HEK293T (cell line): ENCODE measurements at places on chromosomes 11 and 22.

- DNase-seq = no peak
Observed at GRCh38 chr11:9905501-9905951, 241.6 kb downstream of the SWAP70 start.

- no peak for DNase-seq
Observed at GRCh38 chr11:134841411-134841810, 429.4 kb upstream of the B3GAT1 start.

DNA sequence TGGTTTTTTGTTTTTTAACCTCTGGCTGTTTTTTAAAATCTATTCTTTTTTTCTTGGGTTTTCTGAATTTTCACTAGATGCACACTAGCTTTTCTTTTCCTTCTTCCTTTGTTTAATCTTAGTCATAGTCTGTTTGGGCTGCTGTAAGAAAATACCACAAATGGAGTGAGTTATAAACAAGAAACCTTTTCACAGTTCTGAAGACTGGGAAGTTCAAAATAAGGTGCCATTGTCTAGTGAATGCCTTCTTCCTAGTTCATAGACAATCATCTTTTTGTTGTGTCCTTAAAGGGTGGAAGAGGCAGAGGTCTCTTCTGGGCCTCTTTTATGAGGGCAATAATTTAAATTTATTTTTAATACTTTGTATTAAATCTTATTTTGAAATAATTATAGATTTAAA lies 532.9 kb upstream of the ANO5 start:
- no peak for DNase-seq

DNA sequence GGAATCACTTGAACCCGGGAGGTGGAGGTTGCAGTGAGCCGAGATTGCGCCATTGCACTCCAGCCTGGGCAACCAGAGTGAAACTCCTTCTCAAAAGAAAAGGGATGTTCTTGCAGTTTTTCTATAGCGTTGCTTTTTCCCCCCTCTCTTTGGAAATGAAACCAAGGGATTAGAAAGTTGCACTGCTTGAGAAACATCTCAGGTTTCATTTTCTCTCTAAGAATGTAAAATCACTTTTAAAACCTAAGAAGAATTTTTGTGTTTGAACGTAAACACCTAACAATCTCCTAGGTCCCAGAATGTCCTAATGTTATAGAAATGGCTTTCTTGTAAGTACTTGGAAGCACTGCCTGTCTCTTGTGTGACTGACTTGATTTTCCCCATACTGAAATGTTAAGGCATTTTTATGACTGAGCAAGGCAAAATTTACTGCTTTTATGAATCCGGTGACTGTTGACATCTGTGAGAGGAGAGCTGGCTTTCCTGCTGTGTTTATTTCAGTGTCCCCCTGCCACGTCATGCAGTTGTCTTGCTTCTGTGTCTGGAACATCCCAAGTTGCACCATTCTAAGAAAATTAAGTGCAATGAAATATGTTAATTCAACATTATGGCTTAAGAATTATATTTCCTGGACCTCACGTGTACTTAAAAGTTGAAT lies 37.7 kb downstream of the NF2 start:
- peak; percentile 71 for DNase-seq

GRCh38 chr22:47095395-47096122 lies 333.1 kb downstream of the TBC1D22A start:
- no peak for DNase-seq

GRCh38 chr22:45246060-45246985 lies 5.6 kb upstream of the KIAA0930 start:
- no peak for DNase-seq

GRCh38 chr22:38468443-38469305 lies 778 bp downstream of the KDELR3 start:
- peak; percentile 76 for DNase-seq

DNA sequence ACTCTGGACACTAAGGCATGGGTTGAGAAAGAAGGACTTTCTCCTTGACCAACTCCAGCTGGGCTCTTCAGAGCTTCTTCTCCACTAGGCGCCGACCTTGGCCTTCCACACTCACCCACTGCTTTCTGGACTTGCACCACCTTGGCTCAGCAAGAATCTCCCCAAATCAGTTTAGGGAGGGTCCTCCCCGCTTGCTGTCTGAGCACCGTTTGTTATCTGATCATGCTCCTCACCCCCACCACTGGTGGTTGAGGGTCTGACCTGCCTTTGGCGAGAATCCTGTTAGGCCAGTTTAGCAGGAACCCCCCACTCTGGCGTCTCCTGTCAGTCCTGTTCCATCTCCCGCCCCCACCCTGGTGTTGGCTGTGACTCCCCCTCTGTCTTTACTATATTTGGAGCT lies 10.4 kb downstream of the APOL2 start:
- no peak for DNase-seq

- DNase-seq = no peak
Observed at GRCh38 chr22:28604966-28605761, 74.5 kb downstream of the TTC28 start.

GRCh38 chr11:4393858-4394223 lies 339 bp upstream of the TRIM21 start:
- DNase-seq = no peak

GRCh38 chr11:5524756-5525155 lies 8.3 kb upstream of the UBQLNL start:
- DNase-seq = no peak

DNA sequence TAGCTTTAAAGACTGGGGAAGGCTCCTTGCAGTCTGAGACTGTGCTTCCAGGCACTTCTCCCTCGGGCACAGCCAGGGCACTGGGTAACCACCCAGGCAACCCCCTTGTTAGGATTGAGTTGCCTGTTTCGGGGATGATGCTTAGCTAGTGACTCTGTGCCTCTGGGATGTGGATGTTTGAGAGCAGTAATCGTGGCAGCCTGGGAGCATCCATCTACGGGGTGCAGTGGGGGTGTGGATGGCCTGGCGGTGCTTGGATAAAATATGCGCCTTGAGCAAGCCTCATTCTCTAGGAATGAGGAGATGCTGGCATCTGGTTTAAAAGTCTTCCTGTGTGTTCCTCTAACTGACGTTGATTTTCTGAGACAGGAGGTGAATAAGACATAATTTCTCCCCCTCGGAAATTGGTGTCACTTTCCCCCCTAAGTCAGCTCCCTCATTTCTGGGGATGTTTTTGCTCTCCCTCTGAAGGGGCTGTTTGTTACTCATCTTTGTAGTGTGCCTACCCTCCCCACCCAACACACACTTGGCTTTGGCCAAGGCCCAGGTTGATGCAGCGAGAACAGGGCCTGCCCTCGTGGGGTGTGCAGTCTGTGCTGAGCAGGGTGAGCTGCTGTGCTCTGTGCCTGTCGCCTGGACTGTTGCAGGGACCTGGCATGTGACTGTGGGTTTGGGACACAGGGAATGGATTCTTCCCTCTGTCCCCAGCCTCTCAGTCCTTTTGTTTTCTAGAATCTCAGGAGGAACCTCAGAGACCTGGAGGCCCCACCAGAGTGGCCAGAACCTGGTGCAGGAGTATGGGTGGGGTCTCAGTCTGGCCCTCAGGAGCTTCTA lies 2.0 kb downstream of the GNAZ start:
- no peak for DNase-seq

GRCh38 chr22:43226377-43227238 lies 39.7 kb upstream of the TTLL12 start:
- peak; percentile 18 for DNase-seq

- DNase-seq = no peak
Observed at GRCh38 chr11:77548552-77549445, 41.0 kb upstream of the AQP11 start.

DNA sequence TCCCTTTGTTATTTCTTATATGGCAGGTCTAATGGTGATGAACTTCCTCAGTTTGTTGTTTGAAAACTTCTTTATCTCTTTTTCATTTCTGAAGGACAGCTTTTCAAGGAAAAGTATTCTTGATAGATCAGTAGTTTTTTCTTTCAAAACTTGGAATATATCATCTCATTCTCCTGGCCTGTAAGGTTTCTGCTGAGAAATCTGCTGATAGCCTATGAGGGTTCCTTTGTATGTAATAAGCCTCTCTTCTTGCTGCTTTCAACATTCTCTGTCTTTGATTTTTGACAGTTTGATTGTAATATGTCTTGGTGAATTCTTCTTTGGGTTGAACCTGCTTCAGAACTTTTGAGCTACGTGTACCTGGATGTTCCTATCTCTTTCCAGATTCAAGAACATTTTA lies 46.0 kb downstream of the PIWIL4 start:
- no peak for DNase-seq

DNA sequence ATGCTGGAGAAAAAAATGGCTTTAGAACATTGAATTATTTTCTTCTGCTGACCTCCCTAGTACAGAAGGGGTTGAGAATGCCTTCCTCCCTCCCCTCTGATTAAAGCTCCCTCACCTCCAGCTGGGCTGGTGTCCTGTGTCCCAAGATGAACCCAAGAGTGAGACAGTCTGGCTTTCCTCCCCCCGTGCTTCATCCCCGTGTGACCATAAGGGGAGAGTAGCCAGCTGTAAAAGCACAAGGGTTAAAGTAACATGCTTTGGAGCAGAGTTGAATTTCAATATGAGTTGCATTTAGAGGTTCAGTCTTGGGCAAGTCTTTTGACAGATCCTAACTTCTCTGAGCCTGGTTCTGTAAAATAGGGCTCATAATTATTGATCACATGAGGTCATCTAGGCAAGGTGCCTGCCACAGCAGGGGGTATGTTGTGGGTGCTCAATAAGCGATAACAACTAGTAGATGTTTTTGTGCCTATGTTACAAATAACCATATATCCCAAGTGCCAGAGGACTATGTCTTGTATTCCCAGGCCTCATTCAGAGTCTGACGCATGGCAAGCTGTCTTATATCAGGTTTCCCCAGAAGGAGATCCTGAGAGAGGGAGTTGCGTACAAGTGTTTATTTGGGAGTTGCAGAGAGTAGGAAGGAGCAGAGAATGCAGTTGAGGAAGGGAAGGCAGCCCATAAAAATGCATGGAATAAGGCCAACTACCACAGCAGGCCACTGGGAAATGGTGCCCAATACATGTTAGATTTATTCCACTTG lies 4.1 kb downstream of the PRG2 start:
- DNase-seq = no peak

- DNase-seq = no peak
Observed at GRCh38 chr11:119683783-119684182, 45.2 kb downstream of the NECTIN1 start.

- no peak for DNase-seq
Observed at GRCh38 chr22:45620706-45621105, 50.9 kb upstream of the ATXN10 start.

DNA sequence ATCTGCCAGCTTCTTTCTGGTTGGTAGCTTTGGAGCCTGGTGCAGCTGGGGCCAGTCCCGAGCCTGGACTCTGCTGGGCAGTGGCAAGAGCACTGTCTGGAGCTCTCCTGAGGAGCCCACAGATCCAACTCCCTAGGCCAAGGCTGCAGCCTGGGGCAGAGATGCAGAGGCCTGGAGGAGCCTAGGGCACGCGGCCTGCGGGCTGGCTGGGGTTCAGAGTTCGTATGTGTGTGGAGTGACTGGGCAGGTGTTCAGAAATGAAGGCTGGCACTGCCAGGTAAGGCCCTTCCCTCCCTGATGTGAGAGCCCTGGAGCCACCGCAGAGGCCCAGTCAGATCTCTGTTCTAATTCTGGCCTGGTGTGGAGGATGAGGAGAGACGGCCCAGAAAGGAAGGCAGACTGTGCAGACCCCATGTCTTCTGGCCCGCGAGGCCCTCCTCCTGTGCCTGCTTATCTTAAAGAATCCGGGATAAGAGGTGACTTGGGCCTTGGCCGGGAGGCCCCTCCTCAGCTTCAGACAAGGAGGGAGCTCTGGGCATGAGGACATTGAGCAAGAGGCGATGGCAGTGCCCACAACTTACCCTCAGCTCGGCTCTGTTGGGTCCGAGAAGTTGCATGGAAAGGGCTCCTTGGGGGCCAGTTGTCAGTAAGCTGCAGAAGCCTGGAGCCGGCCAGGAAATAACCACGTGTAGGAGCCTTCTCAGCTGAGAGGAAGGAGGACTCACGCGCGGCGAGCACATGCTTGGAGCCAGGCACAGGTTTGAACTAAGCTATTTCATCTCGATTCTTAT lies 62.2 kb upstream of the B3GAT1 start:
- DNase-seq = no peak

- no peak for DNase-seq
Observed at GRCh38 chr11:93512949-93513667, 30.1 kb downstream of the SMCO4 start.

GRCh38 chr11:11210446-11210845 lies 142.6 kb downstream of the CSNK2A3 start:
- no peak for DNase-seq

GRCh38 chr11:72078477-72078876 lies 1.9 kb downstream of the NUMA1 start:
- DNase-seq = no peak

DNA sequence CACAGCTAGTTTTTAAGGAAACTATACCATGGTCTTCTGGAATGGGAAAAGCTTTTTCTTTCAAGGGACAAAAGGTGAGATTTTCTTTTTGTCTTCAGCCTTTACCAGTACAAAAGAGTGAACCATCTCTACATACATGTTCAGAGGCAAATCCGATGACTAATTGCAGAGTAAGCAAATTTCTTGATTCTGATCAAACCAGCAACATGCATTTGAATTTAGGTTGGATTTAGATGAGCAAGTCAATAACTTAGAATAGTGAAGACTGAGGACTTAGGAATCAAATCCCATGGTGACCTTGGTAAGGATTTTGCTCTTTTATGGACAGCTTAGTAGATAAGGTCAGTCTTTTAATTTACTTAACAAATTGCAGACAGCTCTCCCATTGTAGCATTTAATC lies 65.9 kb upstream of the BLID start:
- no peak for DNase-seq

DNA sequence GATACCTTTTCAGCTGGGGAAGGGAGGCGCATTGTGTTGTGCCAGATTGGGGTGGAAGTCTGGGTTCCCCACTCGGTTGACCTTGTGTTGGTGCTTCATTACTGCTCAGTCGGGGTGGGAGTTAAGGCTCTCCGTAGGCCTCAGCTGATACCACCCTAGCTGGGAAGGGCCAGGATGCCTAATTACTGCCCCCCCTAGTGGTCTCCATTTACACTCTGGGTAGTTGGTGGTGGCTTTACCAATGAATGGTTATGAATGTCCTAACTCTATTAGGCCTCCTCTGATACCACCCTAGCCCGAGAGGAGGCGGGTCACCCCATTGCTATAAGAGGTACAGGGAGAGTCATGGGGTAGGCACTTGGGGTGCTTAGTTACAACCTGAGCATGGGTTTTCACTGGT lies 27.5 kb upstream of the HIKESHI start:
- DNase-seq = peak; percentile 16

GRCh38 chr11:18203723-18204122 lies 31.1 kb downstream of the MRGPRX4 start:
- DNase-seq = peak; percentile 69

DNA sequence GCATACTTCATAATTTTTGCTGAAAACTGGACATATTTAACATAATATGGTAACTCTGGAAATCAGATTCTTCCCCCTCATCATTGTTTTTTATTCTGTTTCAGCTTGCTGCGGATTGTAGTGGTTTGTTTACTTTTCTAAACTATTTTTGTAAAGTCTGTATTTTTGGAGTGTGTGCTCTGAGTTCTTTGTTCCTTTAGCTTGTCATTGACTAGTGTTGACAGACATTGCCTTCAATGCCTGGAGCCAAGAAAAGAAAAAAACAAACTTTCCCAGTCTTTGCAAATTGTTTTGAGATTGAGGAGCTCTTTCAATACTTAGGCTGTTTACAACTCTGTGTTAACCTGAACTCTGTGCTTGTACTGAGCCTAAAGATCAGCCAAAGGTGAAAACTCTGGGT lies 137.3 kb upstream of the CEP126 start:
- no peak for DNase-seq

GRCh38 chr22:38040953-38041759 lies 16.0 kb upstream of the PICK1 start:
- DNase-seq = no peak
